ENCODE measurements at places on chromosomes 4 and X.

- DNase-seq: no peak
These were observed 148.3 kb downstream of the APBB2 start for GRCh38 chr4:41066049-41066448.

DNA sequence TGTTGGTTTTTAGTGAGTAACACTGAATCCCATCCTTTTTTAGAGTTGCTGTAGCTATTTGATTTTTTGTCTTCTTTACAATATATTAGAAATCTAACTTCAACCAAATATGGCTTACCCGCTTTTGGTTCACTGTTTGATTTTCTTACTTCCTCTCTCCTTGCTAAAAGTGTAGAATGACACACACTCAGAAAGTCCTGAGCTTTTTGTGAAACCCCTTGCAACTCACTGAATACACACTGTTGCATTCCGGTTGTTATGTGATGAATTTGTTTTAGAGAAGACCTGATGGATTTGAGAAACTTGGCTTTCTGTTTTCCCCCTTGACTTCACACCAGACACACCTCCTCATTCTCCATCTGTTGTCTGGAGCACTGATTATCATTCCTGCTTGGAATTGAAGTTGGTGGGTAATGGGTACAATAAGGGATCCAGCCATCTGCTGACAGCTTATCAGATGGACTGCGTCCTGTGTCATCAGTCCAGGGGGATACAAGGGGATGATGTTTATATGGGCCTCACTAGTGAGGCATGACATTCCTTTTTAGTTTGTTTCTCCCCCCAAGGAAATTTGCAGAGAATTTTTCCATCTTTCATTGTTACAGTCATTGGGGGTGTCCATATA is 5.2 kb downstream of the TMEM164 start:
- no peak for DNase-seq

GRCh38 chrX:56975611-56976010 is 19.7 kb downstream of the SPIN3 start:
- no peak for DNase-seq

GRCh38 chr4:158778156-158778711 is 9.4 kb downstream of the FNIP2 start:
- no peak for DNase-seq

- DNase-seq: no peak
These were observed 8.7 kb downstream of the GAB1 start for GRCh38 chr4:143345356-143345755.

- DNase-seq: no peak
These were observed 162.3 kb upstream of the SMIM31 start for GRCh38 chr4:164591666-164592065.

- DNase-seq: no peak
These were observed 26.9 kb downstream of the UBA6 start for GRCh38 chr4:67674098-67674497.

DNA sequence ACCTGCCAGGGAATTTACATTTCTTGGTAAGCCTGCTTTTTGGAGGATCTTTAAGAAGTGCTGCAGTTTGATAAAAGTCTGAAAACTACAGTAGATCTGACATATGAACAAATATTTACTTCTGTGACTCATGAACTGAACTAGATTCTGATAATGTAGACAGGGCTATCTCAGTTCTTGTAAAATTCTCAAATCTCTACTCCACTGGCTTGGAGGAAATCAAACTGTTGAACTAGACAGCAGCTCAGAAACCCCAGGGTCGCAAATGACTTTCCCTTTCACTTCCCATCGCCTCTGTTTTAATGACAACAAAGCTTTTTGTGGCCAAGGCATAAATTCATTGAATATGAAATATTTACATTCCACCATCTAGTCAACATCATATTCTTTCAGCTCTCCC is 15.4 kb upstream of the OCIAD1 start:
- no peak for DNase-seq

DNA sequence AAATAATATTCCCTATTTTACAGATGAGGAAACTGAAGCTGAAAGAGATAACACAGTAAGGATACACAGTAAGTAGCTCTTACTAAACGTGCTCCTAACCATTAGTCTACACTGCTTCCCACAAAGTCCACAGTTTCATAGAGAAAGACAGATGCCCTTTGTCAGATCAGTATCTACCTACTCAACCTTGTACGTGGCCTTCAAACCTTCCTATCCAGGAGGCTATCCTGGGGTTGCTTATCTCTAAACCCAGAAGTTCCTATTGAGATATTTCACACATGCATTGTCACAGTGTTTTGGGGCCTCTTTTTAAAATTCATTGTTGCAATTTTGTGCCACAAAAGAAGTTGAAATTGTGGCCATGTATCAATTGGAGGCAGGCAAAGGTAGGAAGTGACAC is 208.0 kb downstream of the ENOX2 start:
- DNase-seq: no peak

DNA sequence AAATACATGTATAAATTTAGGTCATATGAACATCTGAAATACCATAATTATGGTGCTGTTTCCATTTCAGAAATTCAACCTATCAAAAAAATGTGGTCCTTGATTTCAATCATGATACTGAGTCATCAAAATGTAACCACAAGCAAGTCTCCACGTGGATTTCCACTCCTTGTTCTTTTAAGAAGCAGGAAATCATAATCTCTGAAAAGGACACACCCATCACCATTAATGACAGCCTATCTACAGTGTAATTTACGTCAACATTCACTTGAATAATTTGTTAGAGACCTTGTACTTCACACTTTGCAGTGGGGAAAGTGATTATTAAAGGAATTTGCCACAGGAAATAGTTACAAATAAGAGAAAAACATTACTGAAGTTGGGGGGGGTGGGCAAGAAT is 17.7 kb upstream of the SLC7A11 start:
- peak; percentile 36 for DNase-seq

- DNase-seq: no peak
These were observed 180.8 kb upstream of the BCOR start for GRCh38 chrX:40278340-40279090.

GRCh38 chr4:20203508-20203907 is 48.2 kb upstream of the SLIT2 start:
- DNase-seq: peak; percentile 51

GRCh38 chrX:134608153-134608552 is 50.1 kb downstream of the PLAC1 start:
- no peak for DNase-seq

DNA sequence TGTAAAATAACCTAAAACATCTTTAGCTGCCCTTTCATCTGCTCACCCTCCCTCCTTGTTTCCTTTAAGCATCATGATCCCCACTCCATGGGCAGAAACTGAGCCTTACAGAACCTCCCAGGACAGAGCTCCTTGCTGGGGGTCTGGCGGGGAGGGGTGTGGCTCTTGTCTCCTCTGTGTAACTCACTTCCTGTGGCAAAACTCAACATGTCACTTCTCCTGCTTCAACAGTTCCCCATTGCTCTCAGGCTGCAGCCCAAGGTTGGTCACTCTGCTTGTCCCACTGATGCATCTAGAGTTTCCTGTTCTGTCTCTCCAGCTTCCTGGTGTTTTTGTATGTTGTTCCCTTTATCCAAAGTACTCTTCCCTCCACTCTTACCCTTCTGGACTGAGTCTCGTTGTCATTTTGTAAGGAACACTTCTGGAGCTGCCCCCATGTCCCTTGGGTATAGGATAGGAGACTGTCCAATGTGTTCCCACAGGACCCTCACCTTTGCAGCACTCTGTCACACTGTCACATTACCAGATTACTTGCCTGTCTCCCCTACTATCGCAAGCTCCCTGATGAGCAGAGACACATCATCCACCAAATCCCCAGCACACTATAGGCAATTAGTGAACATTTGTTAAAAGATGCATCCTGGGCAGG is 19.6 kb downstream of the TMEM31 start:
- no peak for DNase-seq

DNA sequence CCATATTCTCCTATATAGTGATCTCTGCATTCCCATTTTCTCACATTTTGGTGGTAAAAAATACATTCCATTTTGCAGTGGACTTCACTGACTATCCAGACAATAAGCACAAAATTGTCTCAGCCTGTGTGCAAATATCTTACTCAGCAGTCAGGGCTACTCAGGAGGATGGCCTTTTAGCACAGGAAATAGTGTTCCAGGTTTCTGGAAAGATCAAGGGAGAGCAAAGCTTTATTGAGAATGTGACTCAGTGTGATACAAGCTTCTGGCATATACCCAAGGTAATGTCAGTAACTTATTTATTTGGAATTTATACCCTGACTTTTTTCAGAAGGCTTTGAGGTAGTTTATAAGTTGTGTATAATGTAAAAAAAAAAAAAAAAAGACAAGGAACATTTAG is 233.4 kb downstream of the TEX13A start:
- DNase-seq: no peak

GRCh38 chr4:173434231-173434630 is 35.3 kb upstream of the SCRG1 start:
- no peak for DNase-seq

DNA sequence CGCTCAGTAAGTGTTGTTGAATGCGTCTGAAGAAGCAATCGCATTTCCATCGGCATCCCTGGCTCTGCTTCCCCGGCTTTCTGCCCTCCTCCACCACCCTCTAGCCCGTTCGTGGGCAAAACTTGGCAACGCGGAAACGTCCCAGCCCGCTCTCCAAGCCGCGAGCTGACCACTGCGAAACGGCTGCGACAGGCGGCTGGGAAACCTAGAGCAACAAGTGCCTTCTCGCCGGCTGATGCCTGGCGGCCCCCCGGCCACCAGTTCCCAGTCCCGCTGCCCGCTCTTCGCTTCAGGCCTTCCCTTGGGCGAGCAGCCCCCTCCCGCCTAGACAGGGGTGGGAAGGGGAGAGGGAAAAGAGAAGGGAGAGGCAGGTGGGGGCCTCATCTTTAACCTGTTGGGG is 837 bp downstream of the CITED1 start:
- DNase-seq: no peak

DNA sequence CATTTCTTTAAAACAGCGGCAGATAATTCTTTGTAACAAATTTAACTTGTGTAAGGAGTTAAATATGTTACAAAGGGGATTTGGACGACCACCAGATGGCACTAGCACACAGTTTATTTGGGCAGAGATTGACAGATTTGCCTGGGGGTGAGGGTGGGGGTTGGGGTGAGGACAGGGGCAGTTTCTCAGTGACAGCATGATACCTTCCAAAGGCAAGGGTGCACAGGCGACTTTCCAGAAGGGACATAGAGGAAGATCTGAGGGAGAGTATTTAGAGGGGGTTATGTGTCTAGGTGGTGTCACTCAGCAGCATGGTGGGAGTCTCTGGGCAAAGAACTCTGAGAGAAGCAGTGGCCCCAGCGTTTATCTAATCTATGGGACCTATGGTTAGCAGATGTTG is 9.6 kb upstream of the TMA16 start:
- no peak for DNase-seq

- DNase-seq: peak; percentile 57
These were observed 71.9 kb downstream of the MAGEB17 start for GRCh38 chrX:16239211-16239610.

DNA sequence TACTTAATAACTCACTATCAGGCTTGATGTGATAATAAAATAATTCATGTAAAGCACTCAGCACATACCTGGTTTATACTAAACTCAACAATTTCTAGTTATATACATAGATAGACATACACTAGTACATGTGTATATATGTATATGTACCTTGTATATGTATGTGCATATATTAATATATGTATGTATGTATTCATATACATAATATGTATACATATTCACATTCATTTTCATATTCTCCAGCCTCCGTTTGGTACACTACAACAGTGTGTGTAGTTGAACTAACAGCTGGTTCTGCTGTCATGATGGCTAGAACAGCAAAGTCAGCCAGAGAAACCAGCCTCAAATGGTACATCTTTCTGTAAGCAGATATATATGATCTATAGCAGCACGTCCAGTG is 670.1 kb downstream of the RPA4 start:
- DNase-seq: no peak

DNA sequence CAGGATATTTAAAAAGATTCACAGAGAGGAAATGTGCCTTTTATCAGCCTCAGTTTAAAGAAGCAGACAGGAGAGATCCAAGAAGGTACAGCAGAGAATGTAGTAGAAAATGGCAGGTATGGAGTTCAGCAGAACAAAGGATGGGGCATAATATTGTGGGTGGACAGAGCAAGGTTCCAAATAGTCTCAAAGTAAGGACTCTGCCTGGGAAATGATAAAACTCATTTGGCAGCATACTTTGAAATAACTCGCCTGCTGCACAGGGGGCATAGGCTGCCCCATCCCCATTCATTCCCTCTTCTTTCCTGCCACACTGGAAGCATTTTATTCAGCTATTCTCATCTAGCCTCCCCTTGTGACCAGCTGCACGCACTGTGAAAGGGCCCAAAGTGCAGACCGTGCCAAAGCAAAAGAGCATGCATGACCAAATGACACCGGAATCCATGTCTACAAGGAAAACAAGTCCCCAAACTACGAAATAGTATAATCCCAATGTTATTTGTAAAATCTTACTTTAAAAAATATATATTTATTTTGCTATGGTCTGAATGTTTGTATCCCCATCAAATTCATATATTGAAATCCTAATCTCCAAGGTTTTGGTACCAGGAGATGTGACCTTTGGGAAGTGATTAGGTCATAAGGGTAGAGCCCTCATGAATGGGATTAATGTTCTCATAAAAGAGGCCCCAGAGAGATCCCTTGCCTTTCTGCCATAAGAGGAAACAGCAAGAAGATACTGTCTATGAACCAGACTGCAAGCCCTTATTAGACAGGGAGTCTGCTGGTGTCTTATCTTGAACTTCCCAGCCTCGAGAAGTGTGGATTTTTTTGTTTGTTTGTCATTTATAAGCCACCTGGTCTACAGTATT is 77.4 kb upstream of the PRSS48 start:
- DNase-seq: no peak

GRCh38 chr4:81256059-81256970 is 41.3 kb upstream of the PRKG2 start:
- DNase-seq: no peak

DNA sequence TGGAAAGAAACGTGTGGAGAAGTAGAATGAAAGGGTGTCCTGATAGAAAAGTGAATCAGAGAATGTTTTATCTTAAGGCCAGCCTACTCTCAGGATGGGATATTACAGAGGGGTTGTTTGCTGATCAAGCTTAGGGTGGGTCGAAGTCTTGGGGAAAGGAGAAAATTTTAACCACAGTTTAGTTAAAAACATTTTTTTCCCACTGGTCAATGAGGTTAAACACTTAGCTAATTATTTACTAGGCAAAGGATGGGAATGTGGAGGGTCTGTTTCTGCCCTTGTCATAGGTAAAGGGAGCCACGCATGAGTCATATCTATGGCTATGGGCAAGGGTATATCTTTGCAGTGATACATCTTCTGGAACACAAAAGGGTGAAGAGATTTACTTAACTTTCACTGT is 16.1 kb upstream of the SULT1E1 start:
- DNase-seq: no peak

DNA sequence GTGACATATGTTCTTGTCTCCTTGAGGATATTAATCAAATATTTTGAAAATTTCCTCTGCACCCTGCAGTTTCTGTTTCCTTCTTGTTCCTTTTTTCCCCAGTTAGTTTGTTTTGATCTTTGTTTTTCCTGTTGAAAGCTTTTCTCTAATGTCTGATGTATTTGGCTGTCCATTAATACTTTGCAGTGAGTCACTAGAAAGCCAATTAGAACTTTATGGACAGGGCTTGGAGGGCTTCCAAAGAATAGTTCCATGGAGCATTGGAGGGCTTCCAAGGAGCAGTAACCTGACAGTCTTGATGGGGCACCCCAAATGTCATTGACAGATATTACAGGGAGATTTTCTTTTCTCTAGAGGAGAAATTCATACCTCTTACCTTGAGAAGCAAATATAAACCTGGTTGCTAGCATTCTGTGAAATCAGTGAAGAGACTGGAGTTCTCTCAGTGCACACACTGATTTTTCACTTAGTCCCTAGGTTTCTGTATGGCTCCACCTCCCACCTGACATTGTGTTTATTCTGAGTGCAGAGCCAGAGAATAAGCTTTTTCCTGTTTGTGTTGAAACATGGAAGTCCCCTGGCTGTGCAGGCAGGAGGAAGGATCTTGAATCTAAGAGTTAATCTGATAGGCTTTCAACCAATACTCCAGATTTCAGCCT is 26.5 kb downstream of the SPARCL1 start:
- DNase-seq: peak; percentile 12
